Activated CD4-positive, CD25-positive, alpha-beta regulatory T cell (primary cell): ENCODE measurements at places on chromosomes 1 and 21.

GRCh38 chr1:9028921-9029705 is 2.9 kb upstream of the SLC2A7 start:
- no peak for DNase-seq

- no peak for DNase-seq
Observed at GRCh38 chr1:55353707-55354620, 138.8 kb upstream of the USP24 start.

- no peak for DNase-seq
Observed at GRCh38 chr1:107286125-107286524, 145.3 kb downstream of the NTNG1 start.

- no peak for DNase-seq
Observed at GRCh38 chr21:34132202-34132601, 58.8 kb downstream of the MRPS6 start.

DNA sequence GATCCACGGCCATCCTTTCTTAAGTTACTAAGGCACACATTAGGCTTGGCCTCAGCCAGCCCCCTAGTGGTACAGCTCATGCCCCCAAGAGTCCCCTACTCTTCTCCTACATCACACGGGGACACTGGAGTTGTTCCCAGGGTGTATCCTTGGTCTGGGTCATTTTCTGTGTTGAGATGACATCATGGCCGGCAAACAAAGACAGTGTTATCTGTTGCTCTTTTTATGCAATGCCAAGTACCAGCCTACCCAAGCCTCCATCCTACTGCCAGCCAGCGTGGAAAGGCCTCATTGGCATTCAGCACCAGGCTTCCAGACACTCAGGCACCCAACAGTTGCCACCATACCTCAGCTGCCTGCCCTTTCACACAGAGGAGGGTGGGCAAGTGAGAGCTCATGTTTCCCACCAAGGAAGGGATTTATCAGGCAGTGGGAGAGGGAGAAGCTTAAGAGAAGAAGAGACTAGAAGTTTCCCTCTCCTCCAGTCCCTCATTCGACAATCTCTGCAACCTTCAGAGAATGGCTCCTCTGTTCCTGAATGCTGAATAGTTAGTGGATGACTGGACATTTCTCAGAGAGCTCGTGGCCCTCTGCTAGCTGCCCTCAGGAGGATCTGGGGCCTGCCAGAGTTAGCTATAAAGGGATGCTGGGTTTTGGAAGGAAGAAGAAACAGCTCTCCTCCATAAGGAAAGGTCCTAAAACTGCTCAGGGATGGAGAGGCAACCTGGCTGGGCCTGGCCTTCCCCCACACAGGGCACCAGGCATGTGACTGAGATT is 17.7 kb downstream of the CBR1 start:
- no peak for DNase-seq

- DNase-seq = no peak
Observed at GRCh38 chr1:227949341-227949921, 1.7 kb upstream of the WNT9A start.

DNA sequence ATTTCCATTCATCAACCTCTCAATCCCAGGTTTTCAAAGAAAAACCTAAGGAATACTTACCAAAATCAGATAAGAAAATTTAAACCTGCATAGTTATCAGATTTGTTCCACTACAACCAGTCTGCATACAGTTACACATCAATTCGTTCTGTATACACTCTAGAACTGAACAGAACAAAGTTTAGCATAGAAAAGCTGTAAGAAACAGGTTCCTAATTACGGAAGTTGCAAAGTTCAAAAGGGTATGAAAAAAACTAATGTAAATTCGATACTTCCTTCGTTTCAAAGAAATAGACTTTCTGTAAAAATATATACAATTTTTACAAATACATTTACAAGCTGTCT is 3.1 kb downstream of the MCL1 start:
- DNase-seq = no peak

GRCh38 chr1:184418652-184419349 is 32.0 kb downstream of the C1orf21 start:
- no peak for DNase-seq

DNA sequence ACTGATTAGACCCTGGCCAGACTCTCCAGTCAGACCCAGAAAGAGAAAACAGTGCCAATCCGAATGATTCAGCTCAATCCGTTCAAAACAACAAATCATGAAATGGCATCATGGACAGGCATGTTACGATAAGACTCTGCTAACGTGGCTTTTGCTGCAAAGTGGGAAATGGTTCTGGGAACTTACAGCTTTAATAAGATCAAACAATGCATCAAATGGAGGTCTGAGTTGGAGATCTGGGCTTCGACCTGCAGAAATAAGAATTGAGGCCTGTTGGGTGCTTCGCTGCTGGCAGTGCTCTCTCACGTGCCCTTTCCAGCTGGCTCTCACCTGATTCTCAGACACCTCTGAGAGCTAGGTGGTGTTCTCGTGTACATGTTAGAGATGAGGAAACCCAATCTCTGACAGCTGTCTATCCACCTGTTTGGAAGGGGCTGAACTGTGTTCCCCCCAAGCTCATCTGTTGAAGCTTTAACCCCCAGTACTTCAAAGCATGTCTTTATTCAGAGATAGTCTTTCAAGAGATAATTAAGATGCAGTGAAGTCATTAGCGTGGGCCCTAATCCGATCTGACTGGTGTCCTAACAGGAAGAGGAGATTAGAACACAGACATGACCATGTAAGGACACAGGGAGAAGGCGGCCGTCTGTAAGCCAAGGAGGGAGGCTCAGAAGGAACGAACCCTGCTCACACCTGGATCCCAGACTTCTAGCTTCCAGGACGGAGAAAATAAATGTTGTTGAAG is 45.5 kb upstream of the ETS2 start:
- DNase-seq = no peak

DNA sequence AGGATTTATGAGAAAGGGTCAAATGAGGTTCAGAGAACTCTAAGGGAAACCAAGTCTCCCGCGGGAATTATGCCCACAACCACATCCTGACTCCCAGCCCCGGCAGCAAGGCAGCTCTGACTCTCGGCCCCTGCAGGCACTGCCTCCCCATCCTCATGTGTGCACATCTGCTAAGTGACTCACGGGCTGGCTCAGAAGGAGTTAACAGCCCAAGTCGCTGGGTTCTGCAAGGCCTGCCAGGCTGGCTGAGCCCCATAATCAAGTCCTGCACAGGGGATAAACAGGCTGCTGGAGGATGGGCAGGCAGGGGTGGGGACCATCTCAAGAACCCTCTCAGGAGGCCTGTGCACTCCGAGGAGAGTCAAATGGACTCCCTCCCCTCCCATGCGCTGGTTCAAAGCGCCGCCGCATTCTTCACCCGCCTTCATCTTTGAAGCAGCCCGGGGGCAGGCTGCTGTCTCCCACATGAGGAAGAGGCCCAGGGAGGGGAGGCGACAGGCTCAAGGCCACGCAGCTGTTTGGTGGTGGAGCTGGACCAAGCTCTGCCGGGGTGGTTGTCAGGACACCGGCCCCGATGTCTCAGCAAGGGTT is 344.3 kb downstream of the MATN1 start:
- no peak for DNase-seq

- no peak for DNase-seq
Observed at GRCh38 chr1:179205284-179205683, 24.2 kb downstream of the ABL2 start.

DNA sequence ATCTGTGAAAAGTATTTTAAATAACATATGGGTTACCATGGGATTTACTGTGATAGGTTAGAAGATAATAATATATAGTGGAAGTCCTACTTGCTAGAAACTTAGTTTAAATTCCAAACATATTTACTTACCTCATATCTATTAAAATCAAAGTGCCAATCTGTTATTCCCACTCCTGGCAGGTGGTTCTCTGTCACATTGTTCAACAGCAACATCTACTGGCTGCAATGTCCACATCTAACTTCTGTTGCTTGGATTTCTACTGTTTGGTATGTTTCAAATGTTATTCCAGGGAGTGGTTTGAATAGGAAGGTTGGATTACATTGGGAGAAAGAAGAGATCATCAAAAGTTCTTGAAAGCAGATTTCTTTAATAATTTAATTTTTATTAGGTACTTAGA is 122.5 kb upstream of the NCAM2 start:
- DNase-seq = no peak

GRCh38 chr1:45972621-45973020 is 159.8 kb downstream of the PIK3R3 start:
- no peak for DNase-seq

- no peak for DNase-seq
Observed at GRCh38 chr1:183757061-183757460, 47.9 kb upstream of the RGL1 start.

DNA sequence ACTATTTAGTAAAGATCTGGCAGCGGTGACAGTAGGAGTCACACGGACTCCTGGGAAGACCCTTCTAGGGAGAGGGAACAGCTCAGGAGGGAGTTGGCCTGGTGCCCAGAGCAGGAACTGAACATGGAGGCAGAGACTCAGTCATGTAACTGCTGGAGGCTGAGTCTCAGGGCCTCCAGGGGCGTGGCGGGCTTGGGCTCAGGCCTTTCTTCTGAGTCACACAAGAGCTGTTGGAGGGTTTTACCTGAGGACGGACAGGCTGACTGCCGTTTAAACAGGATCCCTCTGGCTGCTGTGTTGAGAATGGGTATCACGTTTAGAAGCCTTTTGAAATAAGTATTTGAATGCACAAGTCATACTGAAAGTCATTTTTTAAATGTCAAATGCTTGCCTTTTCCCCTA is 7.2 kb upstream of the ETS2 start:
- no peak for DNase-seq

DNA sequence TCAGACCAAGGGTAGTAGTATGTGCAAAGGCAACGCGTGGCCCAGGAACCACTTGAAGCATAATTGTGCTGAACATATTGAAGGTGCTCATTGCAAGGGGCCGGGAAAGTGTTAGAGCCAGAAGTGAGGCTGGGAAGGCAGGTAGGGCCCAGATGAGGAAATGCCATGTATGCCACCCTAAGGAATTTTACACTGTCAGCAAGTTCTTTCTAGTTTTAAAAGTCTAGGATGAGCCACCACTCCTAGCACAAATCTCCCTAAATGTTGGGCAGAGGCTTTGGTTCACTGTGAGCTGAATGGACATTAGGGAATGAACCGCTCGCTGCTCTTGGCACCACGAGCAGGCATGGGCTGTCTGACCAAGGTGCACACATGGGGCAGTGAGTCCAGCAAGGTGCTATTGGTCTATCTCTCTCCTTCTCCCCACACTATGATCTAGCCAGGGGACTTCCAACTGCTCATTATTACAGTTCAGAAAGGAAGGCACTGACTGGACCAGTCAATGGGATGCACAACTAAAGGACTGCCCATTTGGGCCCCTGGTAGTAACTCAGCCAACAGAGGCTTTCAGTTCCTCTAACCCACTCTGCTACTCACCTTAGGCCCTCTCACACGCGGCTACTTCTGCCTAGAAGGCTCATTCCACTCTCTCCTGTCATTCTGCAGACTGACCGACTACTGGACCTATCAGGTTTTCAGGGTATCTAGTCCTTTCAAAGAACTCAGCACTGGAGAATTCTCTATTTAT is 2.0 kb downstream of the KANK4 start:
- DNase-seq = no peak

DNA sequence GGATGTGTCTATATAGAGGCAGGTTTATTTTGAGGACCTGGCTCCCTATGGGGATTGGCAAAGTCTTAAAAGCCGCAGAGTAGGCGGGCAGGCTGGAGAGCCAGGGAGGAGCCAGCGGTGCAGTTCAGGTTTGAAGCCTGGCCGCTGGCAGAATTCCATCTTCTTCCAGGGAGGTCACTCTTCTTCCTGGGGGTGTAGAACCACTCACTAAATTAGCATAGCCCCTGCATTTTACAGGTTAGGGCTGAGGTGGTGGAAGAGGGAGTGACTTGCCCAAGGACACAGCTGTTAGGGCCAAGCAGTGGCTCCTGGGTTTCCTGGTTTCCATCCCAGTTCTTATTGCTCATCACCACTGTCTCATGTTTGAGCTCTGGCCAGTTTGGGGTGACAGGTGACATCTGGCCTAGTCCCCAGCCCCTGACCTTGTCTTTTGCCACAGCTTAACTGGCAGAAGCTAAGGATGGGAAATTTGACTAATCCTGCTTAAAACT is 1.4 kb downstream of the PINK1 start:
- no peak for DNase-seq
